Activated CD4-positive, alpha-beta memory T cell treated with anti-CD3 and anti-CD28 coated beads, Interleukin-2, amount 10 ng/mL, durations not matched to agents 7 days and 5 days (primary cell): ENCODE measurements at places on chromosomes 3 and 15. TPM values are rescaled to one million over a fixed set of nuclear protein-coding genes. Genes with fewer than 3 reads are reported as not detected.
A peak's percentile ranks its signal among the peaks of the same experiment; 100 is the strongest.

DNA sequence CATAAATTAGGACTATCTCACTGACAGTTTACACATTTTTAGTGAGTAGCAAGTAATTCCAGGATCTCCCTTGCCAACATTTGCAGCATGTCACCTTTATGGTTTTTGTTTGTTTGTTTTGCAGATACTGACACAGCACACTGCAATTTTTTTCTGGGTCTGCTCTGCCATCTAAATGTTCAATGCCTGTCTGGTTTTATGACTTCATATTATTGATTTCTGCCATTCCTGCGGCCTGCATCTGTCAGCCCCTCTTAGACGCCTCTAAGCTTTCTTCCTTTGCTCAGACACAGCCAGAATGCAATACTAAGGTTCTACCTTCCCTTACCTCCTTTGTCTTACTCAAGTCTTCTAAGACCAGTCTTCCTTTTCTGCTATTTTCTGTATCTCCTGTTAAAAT is 321.2 kb upstream of the AZI2 start:
- H3K4me1 ChIP-seq: peaks cover 5% of the 10 kb centered on the region
- no peak for DNase-seq
- H3K4me3 ChIP-seq: no peak overlapping the region
- H3K27me3 ChIP-seq: no peaks in the 10 kb centered on the region
- H3K27ac ChIP-seq: no peak overlapping the region

GRCh38 chr15:69414701-69415167 is 585 bp downstream of the KIF23 start:
- peaks cover 35% of the 10 kb centered on the region for H3K36me3 ChIP-seq
- H3K27me3 ChIP-seq: peaks cover under 1% of the 10 kb centered on the region
- peaks cover 36% of the 10 kb centered on the region for H3K4me1 ChIP-seq
- peak; percentile 35 for DNase-seq
- H3K4me3 ChIP-seq: peak overlapping the region; percentile 86
- H3K27ac ChIP-seq: peak overlapping the region; percentile 18

The THBS1 gene
- 1.5 TPM for total RNA-seq

The RAD54L2 gene
- total RNA-seq: 30.4 TPM

- H3K36me3 ChIP-seq: peaks cover 15% of the 10 kb centered on the region
- DNase-seq: peak; percentile 35
- no peaks in the 10 kb centered on the region for H3K27me3 ChIP-seq
- H3K4me3 ChIP-seq: peak within 1 kb of the TSS; percentile 54
- peaks cover 81% of the 10 kb centered on the region for H3K4me1 ChIP-seq
Measured at GRCh38 chr3:108296239-108296638, at the start of gene HHLA2. TSS of gene HHLA2 (plus strand) at chr3:108296548. CDS start at chr3:108351814, 55,266 bp downstream.

The GNAT1 gene
- total RNA-seq: not detected

The NEIL1 gene
- total RNA-seq: 7.0 TPM

GRCh38 chr3:165518346-165518745 is 318.9 kb downstream of the BCHE start:
- no peaks in the 10 kb centered on the region for H3K27me3 ChIP-seq
- no peak for DNase-seq
- no peak overlapping the region for H3K27ac ChIP-seq
- H3K36me3 ChIP-seq: no peaks in the 10 kb centered on the region

DNA sequence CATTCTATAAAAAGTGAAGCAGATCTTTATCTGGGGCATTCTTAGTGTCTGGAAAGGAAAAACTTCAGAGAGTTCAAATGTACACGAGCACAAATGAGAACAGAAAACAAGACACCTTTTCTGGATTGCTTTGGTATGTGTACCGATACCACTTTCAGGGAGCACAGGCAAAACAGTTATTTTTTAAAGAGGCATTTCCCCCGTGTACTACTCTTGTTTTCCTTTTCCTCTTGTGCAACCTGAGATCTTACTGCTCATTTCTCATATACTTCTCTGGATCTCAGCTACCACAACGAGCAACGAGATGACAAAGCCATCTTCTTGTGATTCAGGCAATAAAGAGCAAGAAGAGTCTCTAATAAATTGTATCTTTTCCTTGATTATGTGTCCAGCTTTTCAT is 463.6 kb downstream of the SHQ1 start:
- H3K4me3 ChIP-seq: no peak overlapping the region
- no peak for DNase-seq
- peaks cover 1% of the 10 kb centered on the region for H3K36me3 ChIP-seq
- no peaks in the 10 kb centered on the region for H3K27me3 ChIP-seq
- H3K4me1 ChIP-seq: peaks cover 61% of the 10 kb centered on the region
